HTR-8/SVneo (cell line): ENCODE measurements at places on chromosomes 11 and 22.

- DNase-seq, result no peak
Measured at GRCh38 chr11:70138403-70138802, 60.3 kb downstream of the ANO1 start.

GRCh38 chr11:14589421-14589820 is 54.2 kb upstream of the PDE3B start:
- DNase-seq, result no peak

DNA sequence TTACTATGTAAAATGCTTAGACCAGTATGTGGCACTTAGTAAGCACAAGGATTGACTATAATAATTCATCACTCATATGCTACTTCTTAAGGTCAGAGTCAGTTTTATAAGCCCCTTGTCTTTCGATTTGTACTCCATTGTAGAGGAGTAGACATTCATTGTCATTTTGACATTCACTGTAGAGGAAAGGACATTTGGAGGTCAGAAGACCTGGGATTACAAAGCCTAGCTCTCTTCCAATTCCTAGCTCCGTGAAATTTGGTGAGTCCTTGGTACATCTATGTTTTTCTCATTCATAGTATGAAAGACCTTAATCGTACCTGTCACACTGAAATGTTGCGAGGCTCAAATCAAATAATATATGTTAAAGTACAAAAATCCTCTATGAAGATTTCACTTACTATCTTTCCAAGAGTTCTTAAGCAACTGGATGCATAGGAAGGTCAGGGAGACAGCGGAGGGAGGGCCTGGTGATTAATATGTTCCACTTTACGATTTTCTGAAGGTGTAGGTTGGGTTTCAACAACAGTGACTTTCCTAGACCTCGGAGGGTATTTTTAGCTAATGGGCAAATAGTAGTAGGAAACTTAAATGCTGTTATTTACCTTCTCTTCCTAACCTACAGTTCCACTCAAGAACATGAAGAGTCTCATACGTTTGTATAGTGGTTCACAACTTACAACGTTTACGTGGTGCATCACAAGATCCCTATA is 1.4 kb upstream of the EMSY start:
- no peak for DNase-seq

- DNase-seq, result no peak
Measured at GRCh38 chr11:19525276-19525675, 187.4 kb upstream of the NAV2 start.

- no peak for DNase-seq
Measured at GRCh38 chr22:50640857-50641647, 13.1 kb upstream of the ARSA start.

GRCh38 chr11:118705791-118706545 is 26.5 kb upstream of the TREH start:
- DNase-seq, result no peak

- DNase-seq, result no peak
Measured at GRCh38 chr22:34973926-34974325, 92.0 kb upstream of the ISX start.

GRCh38 chr11:65981101-65981740 is 19.7 kb downstream of the SART1 start:
- no peak for DNase-seq

GRCh38 chr11:117547946-117548345 is 220.3 kb downstream of the CEP164 start:
- no peak for DNase-seq
